Esophagus squamous epithelium (tissue), 5 donors: ENCODE measurements at places on chromosomes 3 and 15. TPM values are rescaled to one million over a fixed set of nuclear protein-coding genes. Genes with fewer than 3 reads are reported as not detected.

DNA sequence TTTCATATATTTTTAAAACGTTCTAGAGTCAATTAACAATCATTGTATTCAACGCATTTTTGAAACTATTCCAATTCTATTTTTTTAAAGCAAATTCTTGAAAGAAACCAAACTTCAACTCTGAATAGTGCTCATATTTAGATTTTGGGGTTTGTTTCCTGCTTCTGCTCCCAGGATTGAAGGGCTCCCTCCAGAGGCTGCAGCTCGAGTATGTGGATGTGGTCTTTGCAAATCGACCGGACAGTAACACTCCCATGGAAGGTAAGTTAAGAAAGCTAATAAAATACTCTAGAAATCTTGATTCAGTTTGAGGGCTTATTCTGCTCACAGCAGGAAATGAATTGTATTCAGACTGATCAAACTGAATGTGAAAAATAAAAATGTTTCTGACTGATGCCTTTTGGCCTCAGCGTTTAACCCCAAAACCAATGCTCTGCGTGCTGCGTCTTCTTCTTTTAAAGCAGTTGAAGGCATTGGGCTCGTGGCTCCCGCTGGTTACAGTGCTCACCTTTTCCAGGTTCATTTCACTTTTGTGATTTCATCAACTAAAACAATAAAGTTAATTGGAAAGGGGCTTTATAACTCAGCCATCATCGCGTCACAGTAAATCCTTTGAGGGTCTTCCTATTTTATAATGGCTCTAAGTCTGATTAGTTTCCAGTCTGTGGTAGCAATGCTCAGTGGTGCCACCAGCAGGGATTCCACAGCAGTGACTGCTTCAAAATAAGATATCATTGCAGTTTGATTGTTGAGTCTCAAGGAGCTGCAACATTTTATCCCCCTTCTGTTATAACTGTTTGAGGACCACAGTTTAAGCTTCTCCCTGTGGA is 80.1 kb downstream of the SSR3 start:
- H3K36me3 ChIP-seq = no peaks in the 10 kb centered on the region
- DNase-seq = no peak
- no peaks in the 10 kb centered on the region for H3K4me1 ChIP-seq
- H3K4me3 ChIP-seq = no peak overlapping the region
- no peak overlapping the region for H3K27ac ChIP-seq

- DNase-seq = no peak
- no peaks in the 10 kb centered on the region for H3K36me3 ChIP-seq
Measured at GRCh38 chr3:42339321-42339720, 71.1 kb downstream of the LYZL4 start.

The TMEM212 gene
- total RNA-seq = not detected

DNA sequence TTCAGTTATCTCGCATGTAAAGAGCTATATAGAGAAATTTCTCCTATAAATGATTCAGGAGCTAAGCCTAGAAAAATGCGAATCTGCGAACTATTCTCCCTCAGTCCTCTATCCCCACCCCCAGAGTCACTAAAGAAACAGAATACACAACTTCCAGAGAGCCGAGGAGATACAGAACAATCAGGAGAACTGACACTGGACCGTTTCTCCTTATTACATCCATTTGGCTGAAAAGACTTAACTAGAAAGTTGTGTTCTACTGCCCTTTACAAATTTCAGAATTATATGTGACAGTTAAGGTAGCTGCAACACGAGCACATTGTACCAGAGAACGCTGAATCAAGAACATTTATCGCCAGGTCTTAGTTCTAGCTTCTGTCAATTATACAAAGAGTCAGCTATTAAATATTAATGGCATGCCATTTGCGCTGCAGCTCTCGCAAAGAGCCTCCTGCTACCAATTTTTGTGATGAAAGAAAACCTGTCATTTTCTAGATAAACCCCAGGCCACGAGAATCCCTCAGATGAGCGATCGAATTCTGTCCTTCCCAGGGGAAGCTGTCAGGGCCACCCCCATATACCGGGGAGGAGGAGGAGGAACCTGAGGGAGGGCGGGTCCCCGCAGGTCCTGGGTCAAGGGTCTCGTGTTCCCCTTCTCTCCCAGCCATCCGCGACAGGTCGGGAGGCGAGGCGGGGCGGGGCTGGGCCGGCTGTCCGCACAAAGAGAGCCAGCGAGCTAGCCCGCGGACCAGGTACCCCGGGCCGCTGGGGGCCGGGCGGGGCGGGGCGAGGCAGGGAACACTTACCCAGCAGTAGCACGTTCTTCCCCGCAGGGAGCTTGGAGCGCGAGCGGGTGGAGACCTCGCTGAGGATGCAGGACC is 878 bp downstream of the DYNC1LI1 start:
- peaks cover 45% of the 10 kb centered on the region for H3K4me1 ChIP-seq
- peak overlapping the region; percentile 90 for H3K27ac ChIP-seq

The FSIP1 gene
- total RNA-seq = 0.57 TPM

- no peak for DNase-seq
- peaks cover 21% of the 10 kb centered on the region for H3K4me1 ChIP-seq
- H3K4me3 ChIP-seq = peak overlapping the region; percentile 8
- H3K36me3 ChIP-seq = no peaks in the 10 kb centered on the region
Measured at GRCh38 chr3:120418866-120419490, 31.8 kb downstream of the FSTL1 start.

The SLC2A2 gene
- not detected for total RNA-seq

The PTX3 gene
- total RNA-seq = 1.7 TPM

DNA sequence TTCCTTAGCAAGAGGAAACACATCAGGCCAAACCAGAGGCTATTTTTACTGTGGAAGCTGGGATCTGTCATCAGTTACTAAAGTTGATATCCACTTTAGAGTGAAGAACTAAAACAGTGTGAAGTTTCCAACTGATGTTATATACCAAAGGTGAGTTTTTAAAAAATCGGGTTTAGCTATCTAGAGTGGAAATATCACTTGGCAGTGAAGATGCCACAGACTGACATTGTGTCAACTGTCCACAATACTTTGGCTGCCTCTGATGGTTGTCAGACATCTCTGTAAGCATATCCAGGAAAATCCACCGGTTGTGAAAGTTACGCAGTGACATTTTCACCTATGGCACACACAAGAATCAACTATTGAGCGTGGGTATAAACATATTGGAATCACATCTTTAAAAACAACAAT is 9.2 kb downstream of the ZIC1 start:
- H3K27ac ChIP-seq = no peak overlapping the region
- no peak for DNase-seq
- H3K36me3 ChIP-seq = no peaks in the 10 kb centered on the region
- H3K4me3 ChIP-seq = no peak overlapping the region
- peaks cover 39% of the 10 kb centered on the region for H3K4me1 ChIP-seq

DNA sequence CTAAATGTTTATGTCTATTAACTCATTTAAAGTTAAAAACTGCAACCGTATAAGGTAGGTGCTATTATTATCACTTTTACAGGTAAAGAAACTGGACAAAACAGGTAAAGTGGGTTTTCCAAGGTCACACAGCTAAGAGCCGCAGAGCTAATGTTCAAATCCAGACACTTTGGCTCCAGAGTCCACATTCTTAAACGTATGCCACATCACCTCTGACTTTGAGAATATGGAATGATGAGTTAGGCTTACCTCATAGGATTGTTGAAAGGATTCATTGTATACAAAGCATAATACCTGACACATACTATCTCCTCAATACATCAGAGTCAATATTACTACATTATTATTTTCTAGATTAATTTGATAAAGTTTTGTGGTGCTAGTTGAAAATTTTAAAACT is 240.9 kb upstream of the STT3B start:
- DNase-seq = no peak
- no peaks in the 10 kb centered on the region for H3K27me3 ChIP-seq
- peaks cover 5% of the 10 kb centered on the region for H3K4me1 ChIP-seq
- no peak overlapping the region for H3K4me3 ChIP-seq

DNA sequence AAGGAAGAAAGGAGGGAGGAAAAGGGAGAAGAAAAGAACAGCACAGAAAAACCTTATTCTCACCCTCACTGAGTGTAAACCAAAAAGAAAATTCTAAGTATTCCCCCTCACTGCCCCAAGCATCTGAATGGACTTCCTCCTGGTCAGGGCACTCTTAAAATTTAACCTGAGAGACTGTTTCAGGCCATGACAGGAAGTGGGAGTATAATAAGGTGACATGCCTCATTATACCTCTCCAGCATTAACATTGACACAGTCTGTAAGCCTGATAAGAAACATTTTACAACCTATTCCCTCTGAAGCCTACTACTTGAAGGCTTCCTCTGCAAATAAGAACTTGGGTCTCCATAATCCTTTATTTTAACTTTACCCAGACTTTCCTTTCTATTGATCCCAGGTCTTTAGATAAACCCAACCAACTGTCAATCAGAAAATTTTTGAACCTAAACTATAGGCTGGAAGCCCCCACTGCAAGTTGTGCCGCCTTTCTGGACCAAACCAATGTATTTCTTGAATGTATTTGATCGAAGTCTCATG is 41.7 kb downstream of the SLCO2A1 start:
- H3K27ac ChIP-seq = no peak overlapping the region
- H3K27me3 ChIP-seq = no peaks in the 10 kb centered on the region
- no peak overlapping the region for H3K4me3 ChIP-seq

- H3K36me3 ChIP-seq = no peaks in the 10 kb centered on the region
- no peaks in the 10 kb centered on the region for H3K4me1 ChIP-seq
- H3K27me3 ChIP-seq = no peaks in the 10 kb centered on the region
- H3K27ac ChIP-seq = no peak overlapping the region
- no peak overlapping the region for H3K4me3 ChIP-seq
- DNase-seq = no peak
Measured at GRCh38 chr3:196292286-196292923, 4.9 kb upstream of the PCYT1A start.
